ENCODE measurements at places on chromosomes 1 and 21. TPM values are rescaled to one million over a fixed set of nuclear protein-coding genes. Genes with fewer than 3 reads are reported as not detected.

OR2T2 gene
- total RNA-seq: 0.06 TPM

CFHR5 gene
- not detected for total RNA-seq

PADI6 gene
- not detected for total RNA-seq

B3GALT2 gene
- total RNA-seq: 8.8 TPM

TAF12 gene
- 20.3 TPM for total RNA-seq

IGSF5 gene
- total RNA-seq: 0.93 TPM

ESPN gene
- total RNA-seq: 9.3 TPM

KRTAP13-2 gene
- total RNA-seq: not detected

CELA2A gene
- total RNA-seq: not detected

CHRNB2 gene
- total RNA-seq: 0.35 TPM

PPIE gene
- 32.5 TPM for total RNA-seq

HMCN1 gene
- total RNA-seq: 45.3 TPM

HSD3B2 gene
- 1.3 TPM for total RNA-seq

ERICH3 gene
- 0.12 TPM for total RNA-seq

GPATCH4 gene
- total RNA-seq: 9.6 TPM

KCNA3 gene
- total RNA-seq: 1.8 TPM

AMY1B gene
- total RNA-seq: not detected

ETV3 gene
- 20.6 TPM for total RNA-seq

OR6N1 gene
- total RNA-seq: not detected

TOR1AIP2 gene
- 60.1 TPM for total RNA-seq

GUCA2B gene
- not detected for total RNA-seq

KRTAP21-2 gene
- total RNA-seq: not detected

FLG2 gene
- 0.06 TPM for total RNA-seq

GBP5 gene
- total RNA-seq: 0.53 TPM
